IMR-90 (cell line): ENCODE measurements at places on chromosomes 6 and 20. TPM values are rescaled to one million over a fixed set of nuclear protein-coding genes. Genes with fewer than 3 reads are reported as not detected.

Gene GLP1R
- not detected in 2 replicates for total RNA-seq

Gene RUNX2
- 2.3 and 3.1 TPM in 2 replicates for total RNA-seq

DNA sequence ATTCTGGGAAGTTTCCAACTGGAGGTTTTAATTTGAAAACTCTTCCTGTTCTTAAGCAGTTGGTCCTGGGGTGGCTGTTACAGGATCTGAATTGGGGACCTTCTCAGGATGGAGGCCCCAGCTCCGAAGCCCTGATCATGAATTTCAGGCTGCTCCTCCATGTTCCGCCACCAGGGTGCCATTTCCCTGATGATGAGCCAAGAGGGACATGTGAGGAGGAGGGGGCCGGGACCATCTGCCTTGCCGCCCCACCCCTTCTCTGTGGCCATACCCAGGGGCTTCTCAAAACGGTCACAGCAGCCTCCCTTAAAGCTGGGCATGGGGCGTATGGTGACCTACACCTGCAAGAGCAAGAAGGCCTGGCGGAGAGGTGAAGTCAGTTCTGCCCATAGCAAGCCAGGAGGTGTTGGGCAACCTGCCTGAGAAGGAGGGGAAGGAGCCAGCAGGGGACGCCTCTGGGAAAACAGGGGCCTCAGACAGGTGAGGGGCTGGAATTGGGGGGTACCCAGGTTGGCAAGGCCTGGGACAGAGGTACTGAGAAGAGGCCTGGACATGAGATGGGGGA lies 3.6 kb upstream of the BAK1 start:
- no peak for DNase-seq

Gene MAS1
- total RNA-seq = not detected in 2 replicates

GRCh38 chr6:22017766-22018165 lies 279.1 kb downstream of the PRL start:
- DNase-seq = no peak

- no peak for DNase-seq
Observed at GRCh38 chr6:134093007-134093573, 40.7 kb upstream of the SLC2A12 start.

GRCh38 chr6:36772397-36772796 lies 66.8 kb downstream of the CPNE5 start:
- DNase-seq = no peak

GRCh38 chr6:25122001-25122400 lies 157.2 kb upstream of the CARMIL1 start:
- peak; percentile 6 for DNase-seq

DNA sequence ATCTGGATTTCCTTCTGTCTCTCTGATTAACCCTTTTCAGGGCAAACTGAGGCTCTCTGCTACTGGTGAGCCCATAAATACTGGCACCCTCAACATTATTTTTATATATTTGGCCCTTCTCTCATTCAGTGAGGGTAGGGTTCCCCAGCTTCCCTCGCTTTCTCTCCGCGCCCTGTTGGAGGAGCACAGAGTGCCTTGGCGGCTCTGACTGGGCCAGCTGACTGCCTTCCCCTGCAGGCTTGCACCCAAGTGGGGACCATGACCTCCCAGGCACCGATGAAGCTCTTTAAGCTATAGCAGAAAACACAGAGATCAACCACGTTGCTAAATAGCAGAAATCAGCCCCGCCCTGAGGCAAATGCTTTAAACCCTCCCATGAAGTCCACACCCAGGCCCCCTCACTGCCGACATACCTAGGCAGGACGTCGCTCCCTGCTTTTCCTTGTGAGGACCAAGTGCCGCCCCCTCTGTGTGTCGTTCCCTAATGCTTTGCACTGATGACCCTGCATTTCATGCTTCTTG lies 105.0 kb downstream of the HUS1B start:
- DNase-seq = no peak

Gene RALGAPB
- total RNA-seq = 30.3 and 32.8 TPM in 2 replicates

GRCh38 chr6:6348256-6348655 lies 27.8 kb upstream of the F13A1 start:
- no peak for DNase-seq

Gene SMIM29
- 8.1 and 8.4 TPM in 2 replicates for total RNA-seq

Gene FIG4
- total RNA-seq = 15.4 and 19.7 TPM in 2 replicates

Gene METTL24
- not detected in 2 replicates for total RNA-seq

Gene SIRPD
- total RNA-seq = not detected in 2 replicates

Gene XRN2
- 70.8 and 99.2 TPM in 2 replicates for total RNA-seq

DNA sequence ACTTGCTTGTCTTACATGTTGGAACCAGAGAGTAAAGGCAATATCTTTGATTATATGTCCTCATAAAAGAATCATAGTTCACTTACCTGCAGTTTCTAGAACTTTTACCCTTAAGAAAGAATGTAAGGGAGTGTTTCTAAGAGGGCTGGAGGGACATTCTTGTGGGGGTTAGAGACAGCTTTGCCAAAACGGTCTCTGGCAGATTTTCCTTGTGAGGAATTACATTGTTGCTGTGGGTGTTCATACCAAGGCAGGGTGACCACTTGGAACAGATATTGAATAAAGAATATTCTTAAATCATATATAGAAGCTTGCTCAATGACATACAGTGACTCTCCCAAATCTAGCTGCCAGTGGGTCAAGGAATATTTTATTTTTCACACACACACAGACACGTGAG lies 517.6 kb upstream of the SOX4 start:
- no peak for DNase-seq

GRCh38 chr6:26389349-26389894 lies 6.5 kb downstream of the BTN2A2 start:
- no peak for DNase-seq

- DNase-seq = no peak
Observed at GRCh38 chr6:127842562-127842961, 58.3 kb downstream of the THEMIS start.

DNA sequence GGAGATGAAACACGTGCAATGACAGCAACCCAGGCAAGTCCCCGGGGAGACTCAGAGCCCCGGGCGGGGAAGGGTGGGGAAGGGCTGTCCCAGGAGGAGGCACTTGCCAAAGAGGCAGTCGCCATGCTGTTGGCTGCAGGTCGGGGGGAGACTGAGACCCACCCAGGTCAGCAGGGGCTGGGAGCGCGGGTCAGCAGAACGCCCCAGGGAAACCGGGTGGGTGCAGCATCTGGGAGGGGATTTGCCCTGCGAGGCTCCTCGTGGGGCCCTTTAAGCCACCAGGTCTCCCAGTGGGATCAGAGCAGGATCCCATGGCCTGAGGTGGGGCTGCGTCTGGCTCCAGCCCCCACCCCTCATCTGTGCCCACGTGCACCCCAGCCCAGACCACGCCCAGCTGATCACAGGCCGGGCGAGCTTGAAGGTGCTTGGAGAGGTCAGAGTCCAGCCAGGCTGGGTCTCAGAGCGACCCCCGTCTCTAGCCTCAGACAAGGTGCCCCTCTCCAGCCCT lies 65.5 kb downstream of the YTHDF1 start:
- no peak for DNase-seq
